CD8-positive, alpha-beta memory T cell (primary cell): ENCODE measurements at places on chromosomes 3 and 15.

GRCh38 chr3:141783632-141784031 lies 20.4 kb downstream of the GRK7 start:
- no peaks in the 10 kb centered on the region for H3K27me3 ChIP-seq
- H3K27ac ChIP-seq: no peak overlapping the region
- no peaks in the 10 kb centered on the region for H3K4me1 ChIP-seq
- H3K36me3 ChIP-seq: no peaks in the 10 kb centered on the region

- no peaks in the 10 kb centered on the region for H3K36me3 ChIP-seq
- H3K4me3 ChIP-seq: no peak overlapping the region
- no peaks in the 10 kb centered on the region for H3K27me3 ChIP-seq
- no peak for DNase-seq
- peaks cover 43% of the 10 kb centered on the region for H3K4me1 ChIP-seq
These were observed 112.5 kb upstream of the BNIP2 start for GRCh38 chr15:59801649-59802048.

GRCh38 chr3:17798000-17798399 lies 55.6 kb upstream of the TBC1D5 start:
- H3K4me1 ChIP-seq: no peaks in the 10 kb centered on the region
- no peak for DNase-seq
- no peak overlapping the region for H3K27ac ChIP-seq
- no peaks in the 10 kb centered on the region for H3K36me3 ChIP-seq
- H3K4me3 ChIP-seq: no peak overlapping the region

GRCh38 chr3:81799403-81799802 lies 38.0 kb upstream of the GBE1 start:
- H3K27me3 ChIP-seq: no peaks in the 10 kb centered on the region
- DNase-seq: no peak
- no peaks in the 10 kb centered on the region for H3K36me3 ChIP-seq
- no peak overlapping the region for H3K27ac ChIP-seq
- no peak overlapping the region for H3K4me3 ChIP-seq

GRCh38 chr3:66158933-66159683 lies 61.7 kb upstream of the SLC25A26 start:
- no peak overlapping the region for H3K4me3 ChIP-seq
- H3K36me3 ChIP-seq: no peaks in the 10 kb centered on the region
- no peaks in the 10 kb centered on the region for H3K4me1 ChIP-seq
- DNase-seq: no peak

GRCh38 chr3:24320601-24321000 lies 174.0 kb downstream of the THRB start:
- H3K36me3 ChIP-seq: no peaks in the 10 kb centered on the region
- no peaks in the 10 kb centered on the region for H3K4me1 ChIP-seq
- no peak overlapping the region for H3K4me3 ChIP-seq
- H3K27me3 ChIP-seq: no peaks in the 10 kb centered on the region
- no peak for DNase-seq
- H3K27ac ChIP-seq: no peak overlapping the region

DNA sequence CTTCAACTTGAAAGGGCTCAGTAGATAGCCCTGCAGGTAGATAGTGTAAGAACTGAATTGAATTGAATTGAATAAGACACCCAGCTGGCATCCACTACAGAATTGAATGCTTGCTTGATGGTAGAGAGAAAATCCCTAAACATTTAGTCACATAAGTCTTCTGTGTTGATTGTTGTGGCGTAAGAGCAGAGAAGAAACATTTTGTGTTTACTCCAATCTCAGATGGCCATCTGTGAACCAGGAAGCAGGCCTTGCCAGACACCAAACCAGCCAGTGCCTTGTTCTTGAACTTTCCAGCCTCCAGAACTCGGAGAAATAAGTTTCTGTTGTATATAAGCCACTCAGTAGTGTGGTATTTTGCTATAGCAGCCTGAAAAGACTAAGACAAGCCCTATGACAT lies 43.6 kb downstream of the SST start:
- H3K27me3 ChIP-seq: no peaks in the 10 kb centered on the region
- H3K27ac ChIP-seq: no peak overlapping the region
- DNase-seq: no peak
- H3K4me3 ChIP-seq: no peak overlapping the region
- no peaks in the 10 kb centered on the region for H3K36me3 ChIP-seq
- no peaks in the 10 kb centered on the region for H3K4me1 ChIP-seq

DNA sequence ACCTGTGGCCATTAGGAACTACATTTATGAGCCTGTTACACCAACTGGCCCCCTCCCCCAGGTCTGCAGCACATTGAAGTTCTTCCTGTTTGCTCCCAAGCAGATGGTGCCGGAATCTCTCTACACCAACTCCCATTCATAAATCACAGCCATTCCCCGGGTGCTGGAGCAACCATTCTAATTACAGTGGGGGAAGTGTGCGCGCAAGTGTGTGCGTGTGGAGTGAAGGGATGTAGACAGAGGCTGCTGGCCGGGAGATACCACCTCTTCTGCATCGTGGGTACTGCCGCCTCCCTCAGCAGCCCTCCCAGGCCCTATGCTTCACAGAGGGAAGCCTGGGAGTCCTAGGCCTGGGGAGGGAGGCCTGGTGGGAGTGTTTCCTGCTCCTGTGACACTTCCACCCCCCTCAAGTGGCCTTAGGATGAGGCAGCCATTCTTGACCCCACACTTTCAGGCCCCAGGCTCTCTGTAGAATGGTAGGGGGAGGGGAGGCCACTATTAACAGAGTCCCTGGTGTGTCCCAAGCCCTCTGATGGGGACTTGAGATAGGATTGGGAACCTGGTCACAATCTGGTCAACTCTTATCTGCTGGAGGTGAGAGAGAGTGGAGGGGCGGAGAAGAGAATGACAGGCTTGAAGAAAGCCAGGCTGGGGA lies 69.1 kb downstream of the MAGEF1 start:
- H3K4me3 ChIP-seq: no peak overlapping the region
- no peaks in the 10 kb centered on the region for H3K27me3 ChIP-seq
- no peak for DNase-seq
- no peak overlapping the region for H3K27ac ChIP-seq

DNA sequence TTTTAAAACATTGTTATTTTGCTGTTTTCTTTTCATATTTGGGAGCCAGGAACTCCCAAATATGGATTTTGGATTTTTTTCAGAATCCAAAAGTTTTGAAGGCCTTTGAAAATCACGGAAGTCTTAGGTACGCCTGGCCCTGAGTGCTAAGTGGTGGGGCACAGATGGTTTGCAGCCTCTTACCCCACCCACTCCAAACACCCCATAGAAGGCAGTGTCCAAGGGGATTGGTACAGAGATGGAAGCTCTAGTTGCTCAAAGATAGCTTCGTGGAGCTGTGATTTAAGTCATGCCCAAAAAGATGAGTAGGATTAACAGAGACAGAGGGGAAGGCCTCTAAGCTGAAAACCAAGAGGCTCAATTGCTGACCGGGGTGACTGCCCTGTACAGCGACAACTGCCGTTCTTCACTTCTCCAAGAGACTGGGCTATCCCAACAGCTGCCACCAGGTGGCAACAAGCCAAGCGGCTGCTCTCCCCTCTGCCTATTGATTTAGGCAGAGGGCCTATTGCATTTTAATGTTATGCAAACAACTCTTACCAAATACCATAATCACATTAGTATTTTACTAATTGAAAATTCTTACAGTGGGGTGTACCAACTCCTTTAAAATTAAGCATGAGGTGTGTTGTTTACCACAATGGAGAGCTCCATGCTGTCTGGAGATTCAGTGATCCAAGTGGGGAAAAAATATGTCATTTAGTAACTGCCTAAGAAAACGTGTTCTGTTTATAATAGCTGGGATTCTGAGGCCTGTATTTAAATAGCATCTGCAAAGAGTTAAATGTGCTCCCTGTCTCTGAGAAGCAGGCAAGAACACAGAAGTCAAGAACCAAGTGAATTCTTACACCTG lies 64.0 kb upstream of the C15orf61 start:
- DNase-seq: peak; percentile 74
- no peaks in the 10 kb centered on the region for H3K4me1 ChIP-seq
- H3K4me3 ChIP-seq: no peak overlapping the region
- peaks cover 4% of the 10 kb centered on the region for H3K27me3 ChIP-seq

DNA sequence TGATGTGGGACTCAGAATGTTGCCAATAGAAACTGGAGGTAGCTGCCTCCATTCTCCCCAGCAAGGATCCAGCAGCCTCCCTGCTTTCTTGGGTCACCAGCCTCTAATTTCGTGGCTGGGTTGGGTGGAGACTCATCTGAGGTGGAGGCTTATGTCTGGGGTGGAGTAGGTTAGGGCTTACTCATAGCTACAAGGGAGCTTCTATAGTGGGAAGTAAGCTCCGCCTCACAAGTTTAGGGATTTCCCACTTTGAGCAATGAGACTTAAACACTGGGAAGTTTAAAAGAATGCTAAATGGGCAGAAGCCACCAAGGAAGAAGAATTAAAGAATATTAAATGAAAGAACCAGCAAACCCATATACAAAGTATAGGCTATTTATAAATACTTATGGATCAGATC lies 63.8 kb downstream of the GJD2 start:
- H3K4me1 ChIP-seq: no peaks in the 10 kb centered on the region
- H3K4me3 ChIP-seq: no peak overlapping the region
- no peak for DNase-seq

- no peaks in the 10 kb centered on the region for H3K36me3 ChIP-seq
- no peak overlapping the region for H3K27ac ChIP-seq
- no peak overlapping the region for H3K4me3 ChIP-seq
These were observed 49.7 kb upstream of the SCAANT1 start for GRCh38 chr3:63961891-63962290.

DNA sequence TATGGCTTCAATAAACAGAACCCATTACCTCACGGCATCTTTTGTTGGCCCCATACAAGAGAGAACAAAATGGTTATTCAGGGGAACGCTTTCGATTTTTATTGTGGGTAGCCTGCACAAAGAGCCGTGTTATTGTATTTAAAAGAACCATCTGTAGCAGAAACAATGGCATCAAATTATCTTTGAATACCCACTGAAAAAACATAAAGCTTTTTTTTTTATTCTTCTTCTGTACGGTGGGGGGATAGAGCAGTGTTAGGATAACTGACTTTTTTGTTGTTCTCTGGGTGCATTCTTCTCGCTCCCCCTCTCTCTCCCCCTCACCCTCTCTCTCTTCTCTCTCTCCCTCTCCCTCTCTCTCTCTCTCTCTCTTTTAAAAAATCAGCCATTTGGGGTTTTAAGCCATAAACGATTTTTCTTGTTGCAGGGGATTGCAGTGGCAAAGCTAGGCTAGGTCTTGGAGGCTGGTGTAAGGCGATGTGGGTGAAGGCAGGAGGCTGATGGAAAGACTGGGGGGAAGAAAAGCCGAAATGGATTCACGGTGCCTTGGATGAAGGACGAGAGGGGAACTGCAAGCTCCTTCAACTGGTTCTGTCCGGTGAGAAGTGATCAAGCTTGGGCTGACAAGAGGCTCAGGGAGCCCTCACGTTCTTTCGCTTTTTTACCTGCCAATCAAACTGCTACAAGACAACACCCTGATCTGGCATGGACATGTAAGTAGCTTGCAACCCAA lies 12.4 kb upstream of the SOX2 start:
- no peak overlapping the region for H3K27ac ChIP-seq
- H3K4me3 ChIP-seq: no peak overlapping the region
- DNase-seq: no peak
- no peaks in the 10 kb centered on the region for H3K36me3 ChIP-seq

- H3K27me3 ChIP-seq: peaks cover 23% of the 10 kb centered on the region
- H3K4me3 ChIP-seq: no peak overlapping the region
- H3K4me1 ChIP-seq: peaks cover 16% of the 10 kb centered on the region
- H3K27ac ChIP-seq: no peak overlapping the region
- no peaks in the 10 kb centered on the region for H3K36me3 ChIP-seq
These were observed 2.1 kb upstream of the GNAT1 start for GRCh38 chr3:50189274-50189673.

DNA sequence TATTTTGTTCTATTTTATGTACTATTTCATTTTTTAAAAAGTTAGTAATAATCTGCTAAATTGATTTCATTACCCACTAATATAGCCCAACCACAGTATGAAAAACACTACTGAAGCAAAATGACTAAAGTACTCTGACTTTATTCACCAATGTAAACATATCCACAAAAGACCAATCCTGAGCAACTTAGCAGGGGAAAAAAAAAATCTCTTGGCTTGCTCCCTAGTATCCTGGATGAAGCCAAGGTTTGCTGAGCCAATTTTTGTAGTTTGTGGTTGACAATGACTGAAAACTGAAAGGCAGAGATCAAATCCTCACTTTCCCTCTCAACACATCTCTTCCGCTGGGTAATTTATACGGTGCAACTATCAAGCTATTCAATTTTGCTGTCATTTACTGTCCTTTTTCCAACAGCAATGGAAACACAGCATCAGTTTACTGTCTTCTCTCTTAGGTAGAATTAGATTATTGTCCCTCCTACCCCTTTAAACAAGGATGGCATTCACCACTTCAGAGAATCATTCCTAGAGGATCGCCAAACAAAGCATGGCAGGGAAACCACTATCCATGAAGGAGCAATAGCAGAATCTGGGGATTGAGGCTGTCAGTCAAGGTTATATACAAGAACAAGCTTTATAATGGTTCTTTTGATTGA lies 149.7 kb downstream of the THRB start:
- no peak overlapping the region for H3K27ac ChIP-seq
- no peaks in the 10 kb centered on the region for H3K4me1 ChIP-seq
- DNase-seq: no peak
- no peaks in the 10 kb centered on the region for H3K27me3 ChIP-seq

DNA sequence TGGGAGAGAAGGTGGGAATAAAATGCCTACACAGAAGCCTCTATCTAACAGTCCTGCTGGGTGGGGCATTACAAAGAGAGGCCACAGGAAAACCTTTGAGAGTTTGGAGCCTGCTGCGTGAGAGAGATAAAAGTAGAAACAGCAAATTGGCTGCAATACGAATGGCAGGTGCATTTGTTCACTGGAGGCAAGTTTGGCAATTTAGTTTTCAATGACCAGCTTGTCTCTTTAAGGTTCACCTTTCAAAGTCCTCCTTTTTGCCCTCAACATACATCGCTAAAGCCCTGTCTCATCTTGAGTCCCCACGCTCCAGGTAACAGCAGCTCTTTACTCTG lies 405.7 kb downstream of the LSAMP start:
- no peaks in the 10 kb centered on the region for H3K27me3 ChIP-seq
- no peaks in the 10 kb centered on the region for H3K4me1 ChIP-seq
- no peaks in the 10 kb centered on the region for H3K36me3 ChIP-seq
- no peak for DNase-seq

- no peaks in the 10 kb centered on the region for H3K27me3 ChIP-seq
- H3K4me1 ChIP-seq: no peaks in the 10 kb centered on the region
- no peak for DNase-seq
These were observed 21.6 kb downstream of the CCDC80 start for GRCh38 chr3:112619295-112619694.

- H3K36me3 ChIP-seq: no peaks in the 10 kb centered on the region
- H3K27ac ChIP-seq: no peak overlapping the region
- DNase-seq: no peak
- no peaks in the 10 kb centered on the region for H3K27me3 ChIP-seq
- peaks cover 8% of the 10 kb centered on the region for H3K4me1 ChIP-seq
- no peak overlapping the region for H3K4me3 ChIP-seq
These were observed 157.5 kb downstream of the NUP210 start for GRCh38 chr3:13262493-13263211.

- no peaks in the 10 kb centered on the region for H3K36me3 ChIP-seq
- H3K4me1 ChIP-seq: no peaks in the 10 kb centered on the region
- DNase-seq: no peak
- H3K27ac ChIP-seq: no peak overlapping the region
These were observed 161.9 kb downstream of the STAC start for GRCh38 chr3:36542186-36542585.

GRCh38 chr15:27723821-27724220 lies 375.3 kb downstream of the OCA2 start:
- H3K27me3 ChIP-seq: no peaks in the 10 kb centered on the region
- no peak overlapping the region for H3K4me3 ChIP-seq
- DNase-seq: no peak
- no peaks in the 10 kb centered on the region for H3K36me3 ChIP-seq
- H3K27ac ChIP-seq: no peak overlapping the region
